Thymus (tissue), 14 donors: ENCODE measurements at places on chromosomes 12 and 14. TPM values are rescaled to one million over a fixed set of nuclear protein-coding genes. Genes with fewer than 3 reads are reported as not detected.

GRCh38 chr12:124823272-124823970 lies 40.2 kb downstream of the SCARB1 start:
- no peak for DNase-seq

- no peak for DNase-seq
These were observed 50.2 kb downstream of the SLC8B1 start for GRCh38 chr12:113284751-113285150.

DNA sequence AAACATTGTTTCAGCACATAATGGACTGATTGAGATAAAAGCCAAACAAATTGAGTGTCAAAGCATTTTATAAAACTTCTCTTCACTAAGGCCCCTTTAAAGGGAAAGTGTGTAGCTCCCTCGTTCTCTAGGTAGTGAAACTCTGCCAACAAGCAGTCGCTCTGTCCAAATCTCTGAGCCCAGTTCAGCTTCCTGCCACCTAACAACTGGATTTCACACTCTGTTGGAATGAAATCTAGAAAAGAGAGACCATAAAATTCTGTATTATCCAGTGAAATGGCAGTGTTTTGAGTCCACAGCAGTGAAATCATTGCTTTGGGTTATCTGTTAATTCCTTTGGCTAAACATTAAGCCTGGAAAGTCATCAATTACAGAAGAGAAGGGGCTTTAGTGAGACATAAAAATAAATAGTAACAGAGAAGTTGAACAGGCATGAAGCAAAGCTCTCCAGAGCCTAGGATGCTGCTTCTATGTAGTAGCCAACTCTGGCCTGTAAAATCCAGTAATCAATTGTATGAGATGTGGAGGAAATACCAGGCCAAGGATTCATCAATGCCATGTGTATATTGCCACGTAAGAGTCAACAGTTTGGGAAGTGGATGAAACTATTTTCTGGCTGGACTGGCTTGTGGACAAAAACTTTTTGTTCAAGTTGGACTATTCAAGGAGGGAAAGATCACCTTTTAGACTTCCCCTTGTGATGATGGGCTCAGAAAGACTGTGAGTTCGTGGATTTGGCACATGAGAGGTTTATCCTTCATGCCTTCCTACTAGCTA lies 122.5 kb downstream of the WIF1 start:
- DNase-seq, result no peak

GPR84 gene
- total RNA-seq, result 0.57 TPM

- no peak for DNase-seq
These were observed 4.0 kb downstream of the STX2 start for GRCh38 chr12:130835011-130835410.

DNA sequence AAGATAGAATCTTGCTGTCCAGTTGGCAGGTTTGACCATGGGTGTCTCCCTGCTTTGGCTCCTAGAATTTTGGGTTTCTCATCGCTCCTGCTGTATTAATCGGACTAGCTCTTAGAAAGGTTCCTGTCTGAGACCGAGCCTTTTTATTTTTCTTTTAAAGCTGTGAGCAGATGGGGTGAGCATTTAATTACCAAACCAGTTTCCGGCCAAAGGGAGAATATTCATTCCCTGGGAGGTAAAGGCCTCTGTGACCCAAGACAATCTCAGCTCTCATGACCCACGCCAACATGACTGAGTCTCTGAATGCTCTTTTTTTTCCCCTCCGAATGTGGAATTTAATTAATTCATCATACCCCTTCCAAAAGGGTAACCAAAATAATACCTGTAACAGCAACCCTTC lies 464.7 kb upstream of the TMEM132C start:
- DNase-seq, result no peak

SP1 gene
- total RNA-seq, result 37.4 TPM

DNA sequence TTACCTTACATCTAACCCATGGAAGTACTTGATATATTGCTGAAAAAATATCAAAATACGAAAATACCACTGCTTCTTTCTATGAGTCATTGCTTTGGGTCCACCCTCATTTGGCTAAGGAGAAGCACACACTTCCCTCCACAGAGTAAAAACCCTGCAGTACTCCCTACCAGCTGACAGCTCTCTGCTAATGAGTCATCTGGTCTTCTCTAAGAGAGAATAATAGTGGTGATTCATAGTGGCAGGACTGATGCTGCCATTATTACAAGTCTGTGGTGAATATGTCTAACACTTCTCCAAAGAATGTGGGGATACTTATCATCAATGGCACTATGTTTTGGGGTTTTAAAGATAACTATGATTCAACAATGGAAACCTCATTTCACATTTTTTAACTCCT lies 90.7 kb downstream of the PPFIA2 start:
- DNase-seq, result no peak

- no peak for DNase-seq
These were observed 70.9 kb upstream of the DICER1 start for GRCh38 chr14:95228240-95228639.

- DNase-seq, result no peak
These were observed 25.5 kb downstream of the NKX2-8 start for GRCh38 chr14:36556811-36557433.

LTB4R gene
- total RNA-seq, result 4.4 TPM

GRCh38 chr12:56007564-56008559 lies 10.8 kb downstream of the SUOX start:
- no peak for DNase-seq

GRCh38 chr14:68306934-68307789 lies 485.7 kb downstream of the ZFP36L1 start:
- no peak for DNase-seq

- DNase-seq, result no peak
These were observed 43.2 kb downstream of the APPL2 start for GRCh38 chr12:105192624-105193225.

PRH2 gene
- total RNA-seq, result 0.80 TPM

GRCh38 chr12:51755251-51755650 lies 93.3 kb downstream of the FIGNL2 start:
- DNase-seq, result no peak

DNA sequence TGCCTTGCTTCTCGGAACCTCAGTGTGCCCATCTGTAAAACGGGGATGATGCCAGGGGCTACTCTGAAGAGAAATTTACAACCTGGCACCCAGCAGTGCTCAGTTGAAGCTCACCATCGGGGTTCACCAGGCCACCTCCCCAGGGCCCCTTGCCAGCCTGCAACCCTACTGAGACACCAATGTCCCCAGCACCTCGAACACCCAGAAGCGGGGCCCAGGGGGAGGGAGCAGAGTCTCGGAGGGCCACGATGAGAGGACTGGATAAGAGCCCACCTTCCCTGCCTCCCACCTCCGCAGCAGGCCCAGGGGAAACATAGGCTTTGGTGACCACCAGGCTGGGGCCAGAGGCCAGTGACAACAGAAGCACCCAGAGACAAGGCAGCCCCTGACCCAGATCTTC lies 22.4 kb downstream of the NCOR2 start:
- no peak for DNase-seq

DNA sequence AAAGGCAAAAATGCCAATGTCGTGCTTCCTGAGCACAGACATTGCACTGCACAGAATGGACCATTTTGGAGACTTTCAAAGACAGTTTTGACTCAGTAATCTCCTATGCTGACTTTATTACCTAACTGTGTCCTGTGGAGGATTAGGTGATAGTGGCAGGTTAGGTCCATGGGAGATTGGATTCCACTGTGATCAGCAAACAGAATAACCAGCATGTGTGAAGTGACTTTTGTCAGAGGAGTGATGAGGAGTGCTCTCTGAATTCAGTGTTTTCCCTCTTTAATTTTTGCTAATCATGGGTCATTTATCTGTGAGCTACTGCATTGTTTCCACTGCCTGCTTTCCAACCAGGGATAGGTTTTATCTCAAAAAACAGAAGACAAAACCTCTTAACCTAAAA lies 662.5 kb downstream of the DIO2 start:
- no peak for DNase-seq

DLGAP5 gene
- total RNA-seq, result 67.6 TPM

DNA sequence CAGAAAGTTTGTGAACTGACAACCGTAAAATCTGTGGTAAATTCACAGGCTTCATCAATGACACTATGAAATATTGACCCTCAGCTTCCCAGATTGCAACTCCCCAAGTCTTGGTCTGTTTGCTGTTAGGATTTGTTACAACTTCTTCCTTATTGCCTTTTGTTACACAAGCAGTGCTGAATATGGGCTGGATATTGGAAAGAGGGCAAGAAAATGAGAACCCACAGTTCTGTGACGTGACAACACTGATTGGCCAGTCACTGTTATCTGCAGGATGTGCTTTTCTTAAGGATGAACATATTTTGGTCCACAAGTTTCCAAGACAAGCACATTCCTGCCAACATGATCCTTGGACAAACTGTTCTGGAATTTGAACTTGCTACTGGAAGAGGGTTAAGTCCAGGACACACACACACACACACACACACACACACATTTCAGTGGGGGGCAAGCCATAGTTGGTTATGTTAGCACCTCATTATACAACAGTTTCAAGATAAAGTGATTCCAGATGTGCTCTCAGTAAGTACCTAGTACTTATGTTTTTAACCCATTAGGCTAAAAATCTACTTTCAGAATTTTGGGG lies 16.6 kb upstream of the SLC38A2 start:
- no peak for DNase-seq

DNA sequence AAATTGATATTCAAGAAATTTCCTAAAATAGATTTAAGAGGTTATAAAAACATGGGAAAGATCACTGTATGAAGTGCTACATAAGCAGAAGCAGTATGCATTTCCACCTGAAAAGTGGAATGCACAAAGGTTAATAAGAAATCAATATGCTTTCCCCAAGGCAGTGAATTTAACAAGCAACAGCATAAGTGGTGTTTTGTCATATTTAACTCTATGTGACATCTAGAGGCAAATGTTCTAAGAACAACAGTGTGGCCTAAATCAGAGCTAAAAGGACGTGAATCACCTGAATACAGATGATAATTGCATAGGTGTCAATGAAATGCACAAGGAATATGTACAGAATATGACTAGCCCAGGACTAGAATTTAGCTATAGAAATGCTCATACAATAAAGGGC lies 49.5 kb downstream of the SLC2A13 start:
- no peak for DNase-seq

- no peak for DNase-seq
These were observed 41.7 kb upstream of the ANO4 start for GRCh38 chr12:100752841-100753240.

- DNase-seq, result peak; percentile 26
These were observed 50.8 kb downstream of the RPS6KA5 start for GRCh38 chr14:91009501-91010152.

GRCh38 chr14:91405241-91405721 lies 12.3 kb downstream of the CCDC88C start:
- DNase-seq, result no peak

- no peak for DNase-seq
These were observed 32.8 kb upstream of the LUM start for GRCh38 chr12:91144053-91144452.

LMO3 gene
- total RNA-seq, result 12.7 TPM

- DNase-seq, result no peak
These were observed 1.1 kb downstream of the ANGEL1 start for GRCh38 chr14:76811561-76811960.

DNA sequence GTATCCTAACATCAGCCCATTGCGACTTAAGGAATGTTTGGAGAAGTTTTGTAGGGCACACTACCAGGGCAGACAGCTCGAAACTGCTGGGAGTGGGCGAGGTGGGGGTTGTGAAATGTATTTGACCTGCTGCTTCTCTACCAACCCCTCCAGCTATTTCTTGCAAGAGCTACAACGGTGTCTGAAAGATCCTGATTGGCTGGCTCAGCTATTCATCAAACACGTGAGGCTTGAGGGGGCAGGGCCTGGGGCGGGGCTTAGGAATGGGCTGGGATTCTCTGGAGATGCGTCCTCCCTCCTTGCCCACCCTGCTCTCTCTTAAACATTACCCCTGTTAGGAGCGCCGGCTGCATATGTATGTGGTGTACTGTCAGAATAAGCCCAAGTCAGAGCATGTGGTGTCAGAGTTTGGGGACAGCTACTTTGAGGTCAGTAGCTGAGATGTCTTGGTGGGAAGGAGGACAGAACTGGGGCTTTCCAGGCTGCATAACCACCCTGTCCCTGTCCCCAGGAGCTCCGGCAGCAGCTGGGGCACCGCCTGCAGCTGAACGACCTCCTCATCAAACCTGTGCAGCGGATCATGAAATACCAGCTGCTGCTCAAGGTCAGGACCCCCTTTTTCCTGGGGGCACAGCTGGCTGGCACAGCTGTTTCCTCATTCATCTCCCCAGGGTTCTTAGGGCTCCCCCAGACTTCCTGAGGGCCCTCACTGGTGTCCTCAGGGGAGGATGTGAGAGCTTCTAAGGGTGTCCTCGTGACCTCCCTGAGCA lies 3.1 kb downstream of the ARHGEF25 start:
- no peak for DNase-seq

DNA sequence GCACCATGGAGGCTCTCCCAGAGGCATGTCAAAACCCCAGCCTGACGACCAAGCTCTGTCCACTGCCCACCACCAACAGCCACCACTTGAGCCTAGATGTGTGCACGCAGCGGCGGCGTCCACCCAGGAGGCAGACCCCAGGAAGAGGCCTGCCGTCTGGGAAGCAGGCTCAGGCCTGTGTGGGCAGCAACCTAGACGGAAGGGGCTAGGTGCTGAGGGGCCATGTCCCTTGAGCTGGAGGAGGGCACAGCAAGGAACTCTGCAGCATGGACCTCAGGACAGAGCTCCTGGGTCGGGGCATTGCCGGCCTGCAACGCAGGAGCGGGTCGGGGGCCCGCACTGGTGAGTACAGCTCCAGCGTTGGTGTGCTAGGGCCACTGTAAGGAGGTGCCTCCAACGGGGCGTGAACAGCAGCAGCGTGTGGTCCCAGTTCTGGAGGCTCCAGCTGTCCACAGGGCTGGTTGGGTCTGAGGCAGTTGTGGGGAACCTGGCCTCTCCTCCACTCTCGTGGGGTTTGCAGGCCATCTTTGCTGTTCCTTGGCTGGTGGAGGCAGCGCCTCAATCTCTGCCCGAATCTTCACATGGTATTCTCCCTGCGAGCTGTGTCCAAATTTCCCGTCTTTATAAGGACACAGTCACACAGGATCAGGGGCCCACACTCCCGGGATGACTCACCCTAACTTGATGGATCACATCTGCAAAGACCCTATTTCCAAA lies 20.5 kb downstream of the ZBTB42 start:
- no peak for DNase-seq

DNA sequence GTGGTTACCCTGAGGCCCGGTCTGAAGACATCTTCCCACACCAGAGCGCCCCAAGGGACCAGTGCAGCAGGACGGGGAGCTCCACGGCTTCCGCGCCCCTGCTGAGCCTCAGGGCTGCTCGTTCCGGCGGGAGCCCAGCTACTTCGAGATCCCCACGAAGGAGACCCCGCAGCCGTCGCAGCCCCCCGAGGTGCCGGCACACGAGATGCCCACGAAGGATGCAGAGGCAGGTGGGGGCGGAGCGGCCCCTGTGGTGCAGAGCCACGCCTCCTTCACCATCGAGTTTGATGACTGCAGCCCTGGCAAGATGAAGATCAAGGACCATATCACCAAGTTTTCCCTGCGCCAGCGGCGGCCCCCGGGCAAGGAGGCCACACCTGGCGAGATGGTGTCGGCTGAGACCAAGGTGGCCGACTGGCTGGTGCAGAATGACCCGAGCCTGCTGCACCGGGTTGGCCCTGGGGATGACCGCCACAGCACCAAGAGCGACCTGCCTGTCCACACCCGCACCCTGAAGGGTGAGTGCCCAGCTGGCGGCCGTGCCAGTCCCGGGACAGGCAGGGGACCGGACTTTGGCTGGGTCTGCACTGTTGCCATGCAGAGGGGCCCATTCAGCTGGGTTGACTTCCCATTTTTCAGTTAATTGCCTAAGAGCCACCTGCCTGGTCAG lies 18.1 kb downstream of the CEP170B start:
- DNase-seq, result no peak

C3AR1 gene
- total RNA-seq, result 8.2 TPM

GRCh38 chr12:116538076-116538591 lies 21.0 kb upstream of the MAP1LC3B2 start:
- DNase-seq, result no peak

- DNase-seq, result no peak
These were observed 676 bp downstream of the SERPINA3 start for GRCh38 chr14:94612580-94613554.
